Activated T-cell treated with anti-CD3 and anti-CD28 coated beads, Interleukin-2, amount 50 U/mL, for 4 hours (primary cell): ENCODE measurements at places on chromosomes 1 and 21. TPM values are rescaled to one million over a fixed set of nuclear protein-coding genes. Genes with fewer than 3 reads are reported as not detected.

DNA sequence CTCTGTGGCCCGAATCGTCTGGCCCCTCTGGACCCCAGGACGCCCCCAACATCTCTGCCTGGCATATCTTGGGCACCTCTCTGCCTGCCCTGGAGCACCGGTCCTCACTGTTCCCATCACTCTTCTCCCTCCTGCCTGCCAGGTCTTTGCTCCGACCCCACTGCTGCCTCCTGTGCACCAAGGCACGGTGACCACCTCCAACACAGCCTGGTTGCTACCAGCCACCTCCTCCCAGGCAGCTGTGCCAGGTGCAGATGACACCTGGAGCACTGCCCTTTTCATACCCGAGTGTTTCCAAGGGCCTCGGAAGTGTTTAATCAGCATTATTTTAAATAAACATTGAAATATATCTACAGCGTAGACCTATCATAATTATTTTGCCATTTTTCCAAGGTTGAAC is 31.3 kb downstream of the PKNOX1 start:
- no peak for DNase-seq

- no peak for DNase-seq
These were observed 415.5 kb downstream of the NUF2 start for GRCh38 chr1:163737261-163737660.

Gene S100A9
- 0.38 TPM for total RNA-seq

Gene RTCA
- 55.3 TPM for total RNA-seq

DNA sequence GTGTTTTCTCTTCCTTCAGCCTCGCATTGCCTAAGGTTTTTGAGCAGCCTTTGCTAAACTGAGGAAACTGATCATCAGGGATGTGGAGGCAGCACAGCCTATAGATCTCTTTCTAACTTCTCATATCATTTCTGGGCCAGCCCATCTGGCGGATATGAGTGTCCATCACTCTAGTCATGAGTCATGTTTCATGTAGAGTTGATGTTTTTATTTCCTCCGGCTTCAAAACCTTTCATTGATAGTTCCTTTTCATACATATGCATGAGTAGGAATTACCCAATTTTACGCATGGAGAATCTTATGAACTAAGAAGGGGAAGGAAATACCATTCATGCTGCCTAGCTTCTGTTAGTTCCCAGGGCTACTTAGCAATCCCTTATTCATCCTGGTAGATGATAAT is 66.3 kb downstream of the SPATA46 start:
- DNase-seq, result no peak

- no peak for DNase-seq
These were observed 20.4 kb upstream of the CCDC27 start for GRCh38 chr1:3731583-3732433.

GRCh38 chr1:49197081-49197480 is 420.4 kb upstream of the BEND5 start:
- DNase-seq, result no peak

Gene OR2T10
- not detected for total RNA-seq

- DNase-seq, result no peak
These were observed 40.2 kb downstream of the RGS2 start for GRCh38 chr1:192849011-192849410.

GRCh38 chr1:6695868-6696267 is 5.7 kb downstream of the DNAJC11 start:
- no peak for DNase-seq

- DNase-seq, result no peak
These were observed 5.0 kb upstream of the CHML start for GRCh38 chr1:241645199-241645598.

GRCh38 chr1:245279346-245279745 is 124.6 kb downstream of the KIF26B start:
- DNase-seq, result no peak

Gene ASTN1
- not detected for total RNA-seq
